ENCODE measurements at places on chromosomes 16 and 17.

- DNase-seq, result no peak
Measured at GRCh38 chr17:80169784-80170500, at the start of gene CARD14. Gene CARD14, plus strand, starts transcription at chr17:80170030. Its CDS starts 11,409 bp downstream, at chr17:80181439.

GRCh38 chr16:22282254-22282892 lies 14.8 kb upstream of the POLR3E start:
- no peak for DNase-seq

- no peak for DNase-seq
Measured at GRCh38 chr17:69093279-69093789, 32.6 kb upstream of the ABCA9 start.

DNA sequence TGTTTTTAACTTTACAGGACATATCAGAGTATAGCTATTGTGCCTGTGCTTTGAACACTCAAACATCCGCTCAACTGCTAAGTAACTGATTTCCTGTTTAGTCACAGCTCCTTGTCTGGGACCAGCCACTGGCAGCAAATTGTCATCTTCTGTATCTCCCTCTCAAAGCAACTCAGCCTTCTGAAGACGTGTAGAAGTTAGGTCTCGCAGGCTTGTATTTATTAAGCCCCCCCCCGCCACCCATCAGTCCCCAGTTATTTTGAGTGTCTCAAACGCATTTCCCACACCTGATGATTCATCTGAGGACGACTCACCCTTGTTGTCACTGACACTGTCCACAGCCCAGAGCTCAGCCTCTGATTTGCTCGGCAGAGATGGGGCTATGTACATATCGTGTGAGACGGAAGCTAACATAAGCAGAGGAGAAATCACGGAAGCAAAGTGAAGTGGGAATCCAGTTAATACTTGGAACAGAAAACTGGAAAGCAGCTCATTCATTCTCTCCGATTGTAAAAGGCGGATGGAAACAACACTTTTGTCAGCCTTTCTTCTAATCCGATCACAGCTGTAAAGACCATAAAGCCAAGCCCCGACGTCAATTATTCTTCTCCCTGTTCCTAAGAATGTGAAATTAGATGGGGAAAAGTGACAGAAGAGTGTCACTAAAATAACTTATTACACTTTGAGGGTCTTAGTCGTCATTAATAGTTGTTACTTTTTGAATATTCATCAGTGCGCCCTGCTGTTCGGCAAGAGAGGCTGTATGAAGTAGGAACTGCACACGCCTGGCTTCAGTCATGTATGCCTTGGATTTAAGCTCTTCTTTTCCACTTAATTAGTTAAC lies 64.2 kb downstream of the PITPNC1 start:
- peak; percentile 20 for DNase-seq

DNA sequence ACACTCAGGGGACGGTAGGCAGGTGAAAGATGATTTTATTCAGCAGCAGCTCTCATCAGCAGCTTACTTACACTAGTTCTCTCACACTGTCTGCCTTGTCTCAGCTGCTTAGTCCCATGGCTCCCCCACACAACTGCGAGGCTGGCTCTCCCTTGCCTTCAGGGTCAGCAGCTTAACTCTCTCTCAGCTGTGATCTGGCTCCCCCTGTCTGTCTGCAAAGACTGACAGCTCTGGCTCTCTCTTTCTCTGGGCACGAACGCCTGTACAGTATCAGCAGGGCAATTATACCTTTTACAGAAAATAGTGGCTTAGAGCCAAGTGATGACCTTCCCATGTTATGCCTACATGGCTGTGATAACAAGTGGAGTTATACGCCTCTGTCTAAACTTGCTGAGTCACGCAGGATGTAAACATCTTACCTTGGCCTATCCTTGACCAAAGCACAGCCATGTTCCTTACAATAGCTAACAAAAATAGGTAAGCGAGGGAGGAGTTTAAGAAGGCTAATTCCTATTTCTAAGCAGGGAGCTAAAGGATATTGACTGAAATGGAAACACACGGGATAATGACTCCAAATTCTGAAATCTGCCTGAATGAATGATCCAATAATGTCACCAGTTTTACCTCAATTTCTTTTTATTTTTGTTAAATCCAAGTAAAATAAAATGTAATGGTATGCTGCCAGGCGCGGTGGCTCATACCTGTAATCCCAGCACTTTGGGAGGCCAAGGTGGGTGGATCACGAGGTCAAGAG lies 1.1 kb upstream of the NDUFAB1 start:
- no peak for DNase-seq

DNA sequence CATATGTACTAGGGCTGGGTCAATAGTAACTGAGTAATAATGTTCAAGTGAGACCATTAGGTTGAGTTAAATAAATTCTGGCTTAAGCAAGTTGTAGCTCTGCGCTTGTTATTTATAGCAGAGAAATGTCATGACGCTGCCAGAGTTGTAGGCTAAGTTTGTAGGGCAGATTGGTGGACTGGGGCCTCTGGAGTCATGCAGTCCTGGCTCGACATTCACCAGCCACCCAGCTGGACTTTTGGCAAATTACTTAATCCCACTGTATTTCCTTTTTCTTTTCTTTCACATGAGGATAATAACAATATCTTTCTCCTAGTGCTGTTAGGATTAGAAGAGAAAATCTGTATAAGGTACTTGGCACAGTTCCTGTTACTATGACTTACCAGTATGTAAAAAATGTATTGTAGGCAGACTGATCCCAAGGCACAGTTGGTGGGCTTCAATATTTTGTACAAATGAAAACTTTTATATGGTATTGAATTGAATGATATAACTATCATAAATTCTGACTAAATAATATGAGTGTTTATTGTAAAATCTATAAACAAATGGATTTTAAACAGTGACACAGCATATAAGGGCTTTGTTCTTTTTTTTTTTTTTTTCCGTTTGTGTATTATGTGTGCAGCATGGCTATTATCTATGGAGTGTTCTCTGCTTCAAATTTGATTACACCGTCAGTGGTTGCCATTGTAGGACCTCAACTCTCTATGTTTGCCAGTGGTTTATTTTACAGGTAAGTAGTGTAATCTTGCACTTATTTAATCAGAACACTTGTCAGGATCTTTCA lies 2.6 kb downstream of the MFSD11 start:
- no peak for DNase-seq

DNA sequence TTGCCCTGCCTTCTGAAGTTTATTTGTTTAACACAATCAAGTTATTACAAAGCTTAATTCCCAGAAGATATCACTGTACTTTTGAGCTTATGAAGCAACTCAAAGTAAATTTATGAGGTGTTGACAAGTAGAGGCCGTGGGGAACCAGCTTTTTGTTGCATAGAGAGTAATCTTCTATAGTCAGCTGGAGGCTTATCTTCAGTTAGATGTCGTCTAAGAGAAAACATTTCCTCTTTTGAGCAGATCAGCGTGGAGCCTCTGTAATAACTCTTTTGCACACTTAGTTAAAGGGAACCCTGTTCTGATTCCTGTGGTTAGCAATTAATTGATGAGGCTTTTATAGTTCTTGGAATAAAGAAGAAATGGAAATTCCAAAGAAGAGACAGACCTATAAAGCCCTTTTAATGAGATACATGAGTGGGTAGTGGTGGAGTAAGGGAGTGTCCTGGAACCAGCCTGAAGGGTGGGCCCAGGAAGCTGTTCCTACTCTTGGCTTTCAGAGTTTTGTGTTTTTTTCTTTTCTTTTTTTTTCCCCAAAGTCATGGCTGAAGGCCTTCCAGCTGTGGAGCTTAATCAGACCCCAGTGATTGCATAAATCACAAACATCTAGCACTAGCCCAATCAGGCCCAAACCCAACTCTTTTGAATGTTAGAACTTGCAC lies 28.9 kb upstream of the MAP3K14 start:
- DNase-seq, result no peak

- no peak for DNase-seq
Measured at GRCh38 chr17:78001182-78001581, 42.7 kb downstream of the TNRC6C start.

- no peak for DNase-seq
Measured at GRCh38 chr16:21197112-21197511, 14.3 kb downstream of the ZP2 start.

- DNase-seq, result no peak
Measured at GRCh38 chr17:56830726-56831368, 2.9 kb downstream of the C17orf67 start.

GRCh38 chr16:56701534-56701933 lies 19.3 kb downstream of the MT1X start:
- DNase-seq, result no peak

GRCh38 chr16:54286366-54287130 lies at the start of gene IRX3:
Gene IRX3, minus strand, starts transcription at chr16:54286787. Its CDS starts 737 bp downstream, at chr16:54286050.
- no peak for DNase-seq

- no peak for DNase-seq
Measured at GRCh38 chr17:42342242-42343008, 45.8 kb downstream of the STAT3 start.

GRCh38 chr16:50621452-50621792 lies 59.7 kb downstream of the SNX20 start:
- no peak for DNase-seq

GRCh38 chr16:3971261-3971660 lies 90.7 kb upstream of the CREBBP start:
- no peak for DNase-seq

GRCh38 chr16:49108611-49109010 lies 173.0 kb downstream of the CBLN1 start:
- no peak for DNase-seq

GRCh38 chr17:51604299-51605020 lies 344.1 kb downstream of the UTP18 start:
- no peak for DNase-seq

DNA sequence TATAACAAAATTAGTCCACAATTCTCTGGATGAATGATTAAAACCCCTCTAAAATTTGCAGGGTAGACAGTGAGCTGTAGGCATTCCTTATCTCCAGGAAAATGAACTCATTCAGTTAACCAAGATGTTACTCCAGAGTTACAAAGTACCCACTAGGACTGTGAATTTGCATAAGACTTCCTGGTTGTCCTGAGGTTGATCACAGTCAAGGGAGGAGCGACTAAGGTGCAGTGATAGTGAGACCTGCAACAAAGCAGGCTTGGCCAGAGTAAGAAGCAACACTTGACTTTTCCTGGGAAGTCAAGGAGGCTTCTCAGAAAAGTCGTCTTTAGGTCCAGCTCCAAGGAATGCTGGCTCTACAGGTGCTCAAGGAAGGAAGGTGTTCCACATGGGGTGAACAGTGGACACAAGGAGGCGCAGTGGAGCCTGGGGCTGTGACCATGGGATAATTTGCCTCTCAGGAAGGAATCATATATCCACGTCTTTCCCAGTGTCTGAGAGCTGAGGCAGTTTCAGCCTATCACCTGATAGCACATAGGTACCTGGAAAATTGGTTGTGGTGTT lies 821.1 kb upstream of the EEF2KMT start:
- DNase-seq, result no peak

DNA sequence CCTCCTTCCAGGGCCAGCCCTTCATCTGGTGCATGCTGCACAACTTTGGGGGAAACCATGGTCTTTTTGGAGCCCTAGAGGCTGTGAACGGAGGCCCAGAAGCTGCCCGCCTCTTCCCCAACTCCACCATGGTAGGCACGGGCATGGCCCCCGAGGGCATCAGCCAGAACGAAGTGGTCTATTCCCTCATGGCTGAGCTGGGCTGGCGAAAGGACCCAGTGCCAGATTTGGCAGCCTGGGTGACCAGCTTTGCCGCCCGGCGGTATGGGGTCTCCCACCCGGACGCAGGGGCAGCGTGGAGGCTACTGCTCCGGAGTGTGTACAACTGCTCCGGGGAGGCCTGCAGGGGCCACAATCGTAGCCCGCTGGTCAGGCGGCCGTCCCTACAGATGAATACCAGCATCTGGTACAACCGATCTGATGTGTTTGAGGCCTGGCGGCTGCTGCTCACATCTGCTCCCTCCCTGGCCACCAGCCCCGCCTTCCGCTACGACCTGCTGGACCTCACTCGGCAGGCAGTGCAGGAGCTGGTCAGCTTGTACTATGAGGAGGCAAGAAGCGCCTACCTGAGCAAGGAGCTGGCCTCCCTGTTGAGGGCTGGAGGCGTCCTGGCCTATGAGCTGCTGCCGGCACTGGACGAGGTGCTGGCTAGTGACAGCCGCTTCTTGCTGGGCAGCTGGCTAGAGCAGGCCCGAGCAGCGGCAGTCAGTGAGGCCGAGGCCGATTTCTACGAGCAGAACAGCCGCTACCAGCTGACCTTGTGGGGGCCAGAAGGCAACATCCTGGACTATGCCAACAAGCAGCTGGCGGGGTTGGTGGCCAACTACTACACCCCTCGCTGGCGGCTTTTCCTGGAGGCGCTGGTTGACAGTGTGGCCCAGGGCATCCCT lies 7.4 kb downstream of the NAGLU start:
- DNase-seq, result no peak

GRCh38 chr16:69568676-69569075 lies 2.9 kb downstream of the NFAT5 start:
- DNase-seq, result no peak

DNA sequence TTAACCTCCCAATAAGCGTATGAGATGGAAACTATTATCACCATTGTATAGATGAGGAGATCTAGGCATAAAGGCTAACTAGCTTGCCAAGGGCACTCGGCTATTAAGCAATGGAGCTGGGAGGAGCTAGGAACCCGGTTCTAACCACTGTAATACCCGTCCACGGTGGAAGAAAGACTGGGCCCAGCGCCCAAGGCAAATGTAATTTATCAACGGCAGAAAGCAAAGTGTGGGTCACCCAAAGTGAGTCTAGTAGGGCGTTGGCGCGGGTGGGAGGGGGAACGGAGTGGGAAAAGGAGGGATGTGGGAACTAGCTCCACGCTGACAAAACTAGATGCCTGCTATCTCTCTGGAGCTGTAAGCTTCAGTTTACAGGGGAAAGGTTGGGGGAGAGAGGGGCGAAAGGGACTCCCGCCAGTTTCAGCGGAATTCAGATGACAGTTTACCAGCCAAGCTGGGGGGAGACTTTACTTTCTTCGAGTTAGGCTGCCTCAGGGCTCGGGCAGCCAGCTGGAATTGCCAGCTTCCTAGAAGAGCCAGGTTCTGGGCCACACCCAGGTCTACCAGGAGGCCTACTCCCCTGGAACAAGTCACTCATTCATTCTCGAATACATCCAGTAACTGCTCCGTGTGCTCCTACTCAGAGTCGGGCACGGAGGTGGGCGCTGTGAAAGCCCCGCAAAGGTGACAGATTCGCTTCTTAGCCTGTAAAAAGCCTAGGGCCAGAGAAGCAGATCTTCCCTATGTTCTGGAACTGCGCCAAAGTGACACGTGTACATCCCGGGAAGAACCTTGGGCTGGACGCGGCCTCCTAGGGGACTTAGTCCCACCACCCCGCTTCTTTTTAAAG lies 837 bp downstream of the LRRC59 start:
- DNase-seq, result no peak

- no peak for DNase-seq
Measured at GRCh38 chr17:7436556-7437368, 1.5 kb downstream of the TMEM102 start.

DNA sequence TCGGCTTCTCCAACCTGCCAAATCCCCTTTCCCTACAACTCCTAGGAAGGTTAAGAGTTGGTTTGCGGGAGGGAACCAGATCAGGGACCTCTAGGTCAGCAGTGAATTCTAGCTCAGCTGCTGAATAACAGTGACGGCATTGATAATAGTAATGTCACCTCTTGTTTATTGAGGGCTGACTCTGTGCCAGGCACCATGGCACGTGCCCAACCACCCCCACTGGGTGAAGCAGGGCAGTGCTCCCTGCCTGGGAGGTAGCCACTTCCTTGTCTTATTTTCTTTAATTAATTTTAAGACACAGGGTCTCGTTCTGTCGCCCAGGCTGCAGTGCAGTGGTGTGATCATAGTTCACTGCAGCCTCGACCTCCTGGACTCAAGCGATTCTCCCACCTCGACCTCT lies 5.5 kb upstream of the PPL start:
- no peak for DNase-seq

- no peak for DNase-seq
Measured at GRCh38 chr16:5575646-5576245, 478.2 kb upstream of the EEF2KMT start.

GRCh38 chr16:89722392-89723278 lies 1.3 kb downstream of the ZNF276 start:
- no peak for DNase-seq

All from activated CD8-positive, alpha-beta memory T cell treated with anti-CD3 and anti-CD28 coated beads for 48 hours (primary cell).